ENCODE measurements at places on chromosomes 7 and 10.

- peak overlapping the region; percentile 33 for H3K4me3 ChIP-seq
- peak overlapping the region; percentile 99 for H3K27ac ChIP-seq
- no peaks in the 10 kb centered on the region for H3K27me3 ChIP-seq
- DNase-seq: no peak
- H3K36me3 ChIP-seq: no peaks in the 10 kb centered on the region
- peaks cover 75% of the 10 kb centered on the region for H3K4me1 ChIP-seq
Measured at GRCh38 chr10:5292196-5292735, 72.5 kb upstream of the UCN3 start.

- H3K4me3 ChIP-seq: no peak overlapping the region
- no peaks in the 10 kb centered on the region for H3K27me3 ChIP-seq
- DNase-seq: peak; percentile 18
- peaks cover 23% of the 10 kb centered on the region for H3K36me3 ChIP-seq
Measured at GRCh38 chr7:115980159-115980558, 50.4 kb downstream of the TFEC start.

GRCh38 chr10:116097239-116097784 lies 175.7 kb downstream of the GFRA1 start:
- no peaks in the 10 kb centered on the region for H3K36me3 ChIP-seq
- no peak overlapping the region for H3K27ac ChIP-seq
- H3K4me1 ChIP-seq: no peaks in the 10 kb centered on the region

DNA sequence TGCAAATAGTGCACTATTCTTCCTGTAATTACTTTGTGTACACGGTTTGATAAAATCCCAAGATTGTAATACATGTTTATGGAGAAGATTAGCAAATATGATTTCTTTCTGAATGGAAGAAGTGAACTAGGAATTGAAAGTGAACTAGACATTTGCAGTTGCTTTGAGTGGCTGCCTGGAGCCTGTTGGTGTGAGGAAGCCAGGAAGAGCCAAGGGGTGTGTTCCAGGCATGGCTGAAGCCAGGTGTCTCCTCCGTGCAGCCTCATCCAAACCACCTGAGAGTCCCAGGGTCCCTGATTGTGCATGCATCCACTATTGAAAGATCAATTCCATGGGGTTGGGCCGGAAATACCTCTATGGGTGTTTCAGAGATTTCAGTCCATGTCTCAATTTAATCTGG lies 253.1 kb upstream of the SHH start:
- H3K4me3 ChIP-seq: no peak overlapping the region
- no peaks in the 10 kb centered on the region for H3K27me3 ChIP-seq

GRCh38 chr7:84547331-84547730 lies 352.7 kb upstream of the SEMA3A start:
- H3K4me1 ChIP-seq: no peaks in the 10 kb centered on the region
- no peak overlapping the region for H3K4me3 ChIP-seq
- no peaks in the 10 kb centered on the region for H3K27me3 ChIP-seq
- no peaks in the 10 kb centered on the region for H3K36me3 ChIP-seq

- H3K36me3 ChIP-seq: no peaks in the 10 kb centered on the region
- DNase-seq: no peak
- no peaks in the 10 kb centered on the region for H3K27me3 ChIP-seq
- no peak overlapping the region for H3K27ac ChIP-seq
- peaks cover 11% of the 10 kb centered on the region for H3K4me1 ChIP-seq
- H3K4me3 ChIP-seq: no peak overlapping the region
Measured at GRCh38 chr10:23525406-23525805, 86.5 kb downstream of the OTUD1 start.

DNA sequence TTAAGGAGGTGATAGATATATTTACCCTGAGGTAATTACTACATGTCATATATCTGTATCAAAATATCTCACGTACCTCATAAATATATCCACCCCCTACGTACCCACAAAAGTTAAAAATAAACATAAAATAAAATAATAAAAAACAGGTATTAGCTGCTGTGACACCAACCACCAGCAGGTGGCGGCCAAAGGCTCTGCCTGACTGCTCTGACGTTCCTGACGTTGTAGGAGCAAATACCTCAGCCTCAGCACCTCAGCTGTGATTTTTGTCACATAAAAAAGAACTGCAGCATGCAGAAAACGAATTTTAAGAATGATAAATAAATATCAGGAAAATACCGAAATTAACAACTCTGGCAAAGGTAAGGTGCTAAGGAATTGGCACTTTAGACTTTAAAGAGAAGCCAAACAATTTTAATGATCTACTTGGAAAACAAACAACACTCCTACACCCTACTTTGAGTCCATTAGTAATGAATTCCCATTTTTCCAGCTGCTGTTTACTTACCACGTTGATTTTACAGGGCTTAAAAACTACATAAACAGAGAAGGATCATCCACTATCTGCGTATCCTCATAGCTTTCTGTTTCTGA lies 125.4 kb upstream of the TARP start:
- no peaks in the 10 kb centered on the region for H3K36me3 ChIP-seq
- peak; percentile 64 for DNase-seq
- peaks cover 22% of the 10 kb centered on the region for H3K4me1 ChIP-seq
- no peak overlapping the region for H3K4me3 ChIP-seq
- H3K27ac ChIP-seq: no peak overlapping the region

GRCh38 chr10:73577788-73578187 lies 13.4 kb downstream of the USP54 start:
- H3K27ac ChIP-seq: no peak overlapping the region
- peaks cover 7% of the 10 kb centered on the region for H3K4me1 ChIP-seq
- no peak overlapping the region for H3K4me3 ChIP-seq
- no peaks in the 10 kb centered on the region for H3K36me3 ChIP-seq
- DNase-seq: no peak
